Activated CD8-positive, alpha-beta memory T cell treated with anti-CD3 and anti-CD28 coated beads for 1 hour (primary cell): ENCODE measurements at places on chromosomes 7 and 10.

- no peak for DNase-seq
These were observed 601 bp downstream of the EPHB4 start for GRCh38 chr7:100826514-100827329.

GRCh38 chr7:93856323-93856722, 34.2 kb downstream of the TFPI2 start:
- no peak for DNase-seq

GRCh38 chr7:80244206-80244916, 109.7 kb downstream of the GNAI1 start:
- DNase-seq: no peak

DNA sequence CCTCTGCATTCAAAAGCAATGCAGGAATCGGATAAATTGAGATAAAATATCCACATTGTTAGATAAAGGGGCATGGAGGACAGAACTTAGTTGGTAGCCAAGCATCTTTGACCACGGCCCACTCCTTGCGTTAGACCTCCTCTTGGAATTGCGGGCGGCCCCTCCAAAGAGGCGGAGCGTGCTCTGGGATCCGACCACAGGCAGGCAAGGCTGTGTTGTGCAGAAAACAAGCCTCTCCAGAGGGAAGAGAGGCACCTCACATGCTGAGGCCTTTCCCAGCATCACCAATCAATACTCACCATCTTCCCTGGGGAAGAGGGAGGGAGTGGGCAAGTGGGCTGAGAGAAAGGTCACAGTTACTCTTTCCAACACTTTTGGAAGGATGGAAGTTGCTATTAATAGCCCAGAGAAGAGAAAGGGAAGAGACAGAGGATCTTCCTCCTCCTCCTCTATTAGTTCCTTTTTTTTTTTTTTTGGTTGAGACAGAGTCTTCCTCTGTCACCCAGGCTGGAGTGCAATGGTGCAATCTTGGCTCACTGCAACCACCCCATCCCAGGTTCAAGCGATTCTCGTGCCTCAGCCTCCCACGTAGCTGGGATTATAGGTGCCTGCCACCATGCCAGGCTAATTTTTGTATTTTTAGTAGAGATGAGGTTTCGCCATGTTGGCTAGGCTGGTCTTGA, 49.7 kb upstream of the NRF1 start:
- DNase-seq: no peak

GRCh38 chr10:129956876-129957673, 7.0 kb downstream of the EBF3 start:
- no peak for DNase-seq

GRCh38 chr10:48613016-48613415, 8.1 kb upstream of the ARHGAP22 start:
- no peak for DNase-seq

DNA sequence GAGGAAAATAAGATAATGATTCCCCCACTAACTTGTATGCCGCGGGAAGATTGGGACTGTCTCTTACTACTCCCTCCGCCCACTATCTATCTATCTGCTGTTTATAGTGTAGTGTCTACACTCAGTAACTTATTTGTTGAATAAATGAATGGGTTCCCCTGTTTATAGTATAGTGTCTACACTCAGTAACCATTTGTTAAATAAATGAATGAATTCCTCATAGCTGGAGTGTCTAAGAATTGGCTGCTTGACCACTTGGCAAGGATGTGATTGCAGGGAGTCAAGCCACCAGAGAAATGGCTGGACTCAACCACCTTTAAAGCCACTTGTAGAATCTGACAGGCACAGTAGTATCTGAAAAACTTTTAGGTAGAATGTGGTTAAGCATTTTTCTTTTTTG, 147.1 kb downstream of the TRIL start:
- DNase-seq: no peak

DNA sequence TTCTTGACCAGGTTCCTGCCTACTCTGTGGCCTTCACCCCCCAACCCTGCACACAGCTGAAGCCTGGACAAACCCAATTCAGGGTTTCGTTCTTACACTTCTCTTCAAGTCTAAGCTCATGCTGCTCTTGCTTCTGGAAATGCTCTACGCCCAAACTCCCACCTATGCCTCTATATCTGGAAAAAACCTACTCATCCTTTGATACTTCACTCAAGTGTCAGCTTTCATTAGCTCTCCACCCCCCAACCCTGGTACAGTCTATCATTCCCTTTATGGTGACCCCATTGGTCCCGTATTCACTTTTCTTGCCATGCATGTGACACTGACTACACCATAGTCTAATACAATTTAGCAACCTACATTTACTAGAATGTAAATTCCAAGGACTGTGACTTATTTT, 220.9 kb upstream of the PLXNA4 start:
- DNase-seq: no peak

- no peak for DNase-seq
These were observed 21.7 kb upstream of the GALNTL5 start for GRCh38 chr7:151934584-151934983.

DNA sequence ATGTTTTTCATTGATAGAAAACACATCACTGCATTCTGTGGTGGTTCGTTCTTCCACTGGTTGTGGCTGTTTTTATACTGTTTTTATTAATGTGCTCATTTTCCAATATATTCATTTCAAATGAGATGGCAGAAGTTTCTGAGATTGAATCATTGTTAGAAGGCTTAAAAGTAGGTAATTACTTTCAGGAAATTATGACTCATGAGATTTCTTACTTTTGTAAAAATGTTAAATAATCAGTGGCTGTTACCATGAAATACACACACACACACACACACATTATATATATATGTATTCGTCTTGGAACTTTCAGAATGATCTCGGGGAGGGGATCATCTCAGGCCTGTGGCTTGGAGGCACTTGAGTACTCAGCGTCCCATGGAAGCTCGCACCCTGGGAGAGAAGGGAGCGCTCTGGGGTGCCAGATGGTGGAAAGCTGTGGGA, 66.1 kb downstream of the ZMYND11 start:
- DNase-seq: no peak

DNA sequence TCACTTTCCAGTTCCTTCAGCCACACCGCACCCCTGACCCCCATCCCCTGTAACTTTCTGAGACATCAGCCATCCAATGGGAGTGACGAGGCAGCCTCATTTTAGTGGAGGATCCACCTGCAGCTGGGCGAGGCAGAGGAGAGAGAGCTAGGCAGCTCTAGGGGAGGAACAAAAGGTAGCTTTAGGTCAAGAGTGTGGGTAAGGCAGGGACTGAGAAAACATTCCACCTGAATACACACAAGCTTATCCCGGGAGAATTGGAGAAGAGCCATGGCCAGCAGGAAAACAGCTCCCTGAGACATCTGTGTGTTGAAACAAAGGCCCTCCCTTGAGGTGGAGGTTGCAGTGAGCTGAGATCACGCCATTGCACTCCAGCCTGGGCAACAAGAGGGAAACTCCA, 6.7 kb upstream of the KLRG2 start:
- no peak for DNase-seq

DNA sequence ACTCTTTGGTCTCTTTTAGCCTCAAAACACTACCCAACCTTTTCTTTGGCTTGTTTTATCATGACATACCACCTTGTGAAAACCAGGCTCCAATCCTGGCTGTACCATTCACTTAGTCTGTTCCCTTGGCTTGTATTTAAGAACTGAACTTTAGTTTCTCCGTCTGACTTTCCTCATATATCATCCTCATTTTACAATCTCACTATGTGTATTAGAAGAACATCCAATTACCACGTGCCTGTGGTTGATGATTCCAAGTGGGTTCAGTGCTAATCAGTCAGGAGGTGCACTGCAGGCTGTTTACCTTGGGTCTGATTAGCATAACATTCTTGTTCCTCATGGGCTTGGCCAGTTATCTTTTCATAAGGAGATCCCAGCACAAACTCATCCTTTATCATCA, 144.8 kb upstream of the KLF14 start:
- no peak for DNase-seq

GRCh38 chr10:119207713-119208552, 562 bp downstream of the GRK5 start:
- no peak for DNase-seq

DNA sequence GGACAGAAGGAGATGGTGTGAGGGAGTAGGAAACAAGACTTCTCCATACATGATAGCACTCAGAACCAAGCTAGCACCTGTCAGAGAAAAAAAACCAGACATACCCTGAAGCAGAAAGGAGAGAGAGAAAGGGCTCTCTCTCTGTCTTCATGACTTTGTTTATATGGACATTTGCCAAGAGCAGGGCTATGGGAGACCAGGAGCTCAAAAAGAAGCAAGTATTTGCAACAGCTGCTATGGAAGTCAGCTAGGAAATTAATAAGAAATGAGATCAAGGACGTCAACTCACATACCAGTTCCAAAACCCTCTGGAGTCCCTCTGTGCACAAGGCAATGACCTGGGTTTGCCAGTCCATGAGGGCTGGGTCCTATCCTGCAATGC, 111.6 kb downstream of the SGMS1 start:
- DNase-seq: no peak

DNA sequence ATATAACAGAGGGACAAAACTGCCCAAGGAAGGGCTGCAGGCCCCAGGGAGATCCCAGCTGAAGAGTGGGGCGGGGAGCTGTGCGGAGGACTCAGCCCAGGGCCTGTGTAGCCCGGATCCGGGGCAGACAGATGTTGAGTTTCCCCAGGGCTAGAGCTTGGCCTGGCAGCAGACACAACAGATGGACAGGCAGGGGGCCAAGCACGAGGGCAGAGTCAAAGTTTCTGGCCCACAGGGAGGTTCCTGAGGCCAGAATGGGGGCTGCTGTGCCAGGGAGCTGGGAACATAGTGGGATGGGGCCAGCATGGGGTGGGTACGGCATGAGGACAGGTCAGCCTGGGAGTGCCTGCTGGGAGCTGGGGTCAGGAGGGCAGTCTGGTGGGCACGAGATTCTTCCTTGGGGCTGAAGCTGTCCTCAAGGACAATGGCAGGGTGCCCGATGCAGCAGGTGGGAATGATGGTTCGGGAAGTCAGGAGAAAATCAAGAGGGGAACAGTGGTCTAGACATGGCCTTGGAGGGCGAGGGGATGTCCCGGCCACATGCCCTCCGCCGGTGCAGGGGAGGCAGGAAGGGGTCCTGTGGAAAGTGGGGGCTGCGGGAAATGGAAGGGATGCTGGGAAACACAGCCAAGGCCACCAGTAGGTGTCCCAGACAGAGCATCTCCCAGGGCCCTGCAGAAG, 519.1 kb upstream of the FOXK1 start:
- DNase-seq: no peak

GRCh38 chr10:24542314-24543270, 181.1 kb downstream of the ARHGAP21 start:
- DNase-seq: no peak

GRCh38 chr10:14184841-14185315, 145.8 kb downstream of the FRMD4A start:
- DNase-seq: no peak

- DNase-seq: no peak
These were observed 269.9 kb downstream of the POU6F2 start for GRCh38 chr7:39247576-39247975.

- DNase-seq: no peak
These were observed 1062.9 kb upstream of the GHITM start for GRCh38 chr10:83076443-83076842.

DNA sequence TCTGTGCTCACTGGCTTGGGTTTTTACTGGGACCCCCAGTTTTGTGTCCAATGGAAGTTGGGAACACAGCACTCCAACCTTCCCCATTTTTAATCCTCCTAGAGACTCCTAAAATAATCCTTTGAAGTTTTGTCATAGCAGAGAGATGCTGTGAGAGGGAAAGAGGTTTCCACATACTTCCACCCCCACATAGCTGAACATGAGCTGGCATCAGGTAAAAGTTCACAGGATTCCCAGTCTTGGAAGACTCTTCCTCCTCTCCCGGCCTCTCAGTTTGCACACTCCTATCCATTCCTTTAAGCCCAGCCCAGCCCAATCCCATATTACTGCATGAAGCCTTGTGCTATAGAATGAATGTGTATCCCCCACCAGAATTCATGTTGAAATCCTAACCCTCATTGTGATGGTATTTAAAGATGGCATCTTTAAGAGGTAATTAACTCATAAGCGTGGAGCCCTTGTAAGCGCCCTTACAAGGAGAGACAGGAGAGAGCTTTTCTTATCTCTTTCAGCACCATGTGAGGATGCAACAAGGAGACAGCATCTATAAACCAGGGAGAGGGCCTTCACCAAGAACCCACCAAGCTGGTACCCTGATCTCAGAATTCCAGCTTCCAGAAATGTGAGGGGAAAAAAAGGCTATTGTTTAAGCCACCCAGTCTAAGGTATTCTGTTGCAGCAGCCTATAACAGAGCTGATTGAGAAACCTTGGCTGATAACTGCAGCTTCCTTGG, 22.4 kb downstream of the GRM8 start:
- no peak for DNase-seq

GRCh38 chr10:121216721-121217181, 365.6 kb downstream of the WDR11 start:
- no peak for DNase-seq

- DNase-seq: no peak
These were observed 14.1 kb upstream of the SUN1 start for GRCh38 chr7:818031-818699.

DNA sequence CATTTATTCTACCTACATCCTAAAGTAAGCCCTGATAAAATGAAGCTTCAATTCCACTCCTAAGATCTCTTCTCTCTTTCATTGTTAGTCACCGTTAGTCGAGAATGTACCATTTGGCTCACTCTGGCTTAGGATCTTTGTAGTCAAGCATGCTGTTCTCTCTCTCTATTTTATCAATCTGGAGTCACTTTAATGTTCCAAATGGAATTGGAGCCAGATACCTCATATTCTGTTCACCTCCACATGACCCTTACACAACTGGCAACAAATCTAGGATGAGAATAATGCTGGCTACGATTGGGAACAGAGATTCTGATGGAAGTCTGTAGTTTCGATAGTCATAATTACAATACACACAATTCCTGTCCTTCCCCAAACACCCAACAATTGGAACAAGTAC, 213.7 kb downstream of the TWIST1 start:
- no peak for DNase-seq

- DNase-seq: no peak
These were observed 160.0 kb downstream of the HDAC9 start for GRCh38 chr7:18655506-18655905.

GRCh38 chr10:89846786-89847185, 145.4 kb downstream of the KIF20B start:
- no peak for DNase-seq

GRCh38 chr7:98685541-98685940, 68.5 kb downstream of the NPTX2 start:
- DNase-seq: no peak

- DNase-seq: no peak
These were observed 160.9 kb upstream of the CSTF2T start for GRCh38 chr10:51860257-51860656.

DNA sequence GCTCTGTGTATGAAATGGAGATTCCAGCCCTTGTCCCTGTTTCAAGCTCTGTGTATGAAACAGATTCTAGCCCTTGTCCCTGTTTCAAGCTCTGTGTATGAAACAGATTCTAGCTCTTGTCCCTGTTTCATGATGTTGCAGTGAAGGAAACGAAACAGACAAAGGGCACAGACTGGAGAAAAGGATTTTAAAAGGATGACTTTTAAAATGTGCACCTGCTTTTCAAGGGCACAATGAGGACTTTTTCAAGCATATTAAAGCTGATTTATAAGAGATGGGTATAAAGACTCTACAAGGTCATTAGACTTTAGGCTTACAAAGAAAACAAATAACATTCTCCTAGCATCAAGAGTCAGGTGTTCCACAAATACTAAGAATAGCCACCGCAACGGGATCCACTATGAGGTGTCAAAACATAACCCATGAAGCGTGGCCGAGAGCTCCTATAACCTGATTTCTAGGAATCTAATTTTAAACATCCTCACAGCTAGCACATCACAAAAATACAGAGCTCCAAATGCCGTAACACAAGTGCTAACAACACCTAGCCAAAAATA, 29.0 kb downstream of the DIP2C start:
- no peak for DNase-seq
